Heart right ventricle (tissue), 16 donors: ENCODE measurements at places on chromosomes 12 and 14. TPM values are rescaled to one million over a fixed set of nuclear protein-coding genes. Genes with fewer than 3 reads are reported as not detected.
A peak's percentile ranks its signal among the peaks of the same experiment; 100 is the strongest.

Gene EEA1
- polyA plus RNA-seq: 2.6 TPM

DNA sequence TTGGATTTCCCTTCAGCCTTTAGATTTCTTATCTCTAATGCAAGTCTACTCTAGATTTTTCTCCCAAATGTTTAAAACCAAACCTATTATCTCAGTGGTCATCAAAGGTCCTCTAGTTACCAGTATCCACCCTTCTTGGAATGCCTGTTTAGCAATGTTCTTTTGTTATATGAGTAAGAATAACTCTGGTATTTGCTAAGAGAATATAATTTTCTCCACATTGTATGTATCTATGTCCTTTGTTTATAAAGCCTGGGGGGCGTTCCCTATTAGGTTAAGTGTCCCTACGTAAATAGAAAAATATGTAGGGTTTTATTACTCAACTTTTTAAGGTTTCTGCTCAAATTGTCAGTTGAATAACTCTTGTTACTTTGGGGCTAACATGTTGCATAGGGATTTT is 27.3 kb downstream of the PPM1A start:
- no peaks in the 10 kb centered on the region for H3K27me3 ChIP-seq
- peaks cover 79% of the 10 kb centered on the region for H3K4me1 ChIP-seq
- no peaks in the 10 kb centered on the region for H3K36me3 ChIP-seq
- no peak for DNase-seq
- no peak overlapping the region for H3K4me3 ChIP-seq
- no peak overlapping the region for H3K27ac ChIP-seq

GRCh38 chr12:22117563-22118237 is 71.7 kb downstream of the CMAS start:
- no peak overlapping the region for H3K4me3 ChIP-seq
- DNase-seq: no peak
- no peaks in the 10 kb centered on the region for H3K4me1 ChIP-seq
- no peaks in the 10 kb centered on the region for H3K27me3 ChIP-seq
- H3K36me3 ChIP-seq: no peaks in the 10 kb centered on the region

- H3K4me3 ChIP-seq: no peak overlapping the region
- DNase-seq: no peak
- no peaks in the 10 kb centered on the region for H3K4me1 ChIP-seq
- H3K27me3 ChIP-seq: no peaks in the 10 kb centered on the region
Observed at GRCh38 chr12:118841588-118841987, 139.8 kb upstream of the SRRM4 start.

- H3K27ac ChIP-seq: no peak overlapping the region
- no peaks in the 10 kb centered on the region for H3K4me1 ChIP-seq
Observed at GRCh38 chr12:104570174-104570907, 113.6 kb downstream of the CHST11 start.

Gene NFATC4
- polyA plus RNA-seq: 28.7 TPM

Gene TAS2R20
- polyA plus RNA-seq: 0.29 TPM

DNA sequence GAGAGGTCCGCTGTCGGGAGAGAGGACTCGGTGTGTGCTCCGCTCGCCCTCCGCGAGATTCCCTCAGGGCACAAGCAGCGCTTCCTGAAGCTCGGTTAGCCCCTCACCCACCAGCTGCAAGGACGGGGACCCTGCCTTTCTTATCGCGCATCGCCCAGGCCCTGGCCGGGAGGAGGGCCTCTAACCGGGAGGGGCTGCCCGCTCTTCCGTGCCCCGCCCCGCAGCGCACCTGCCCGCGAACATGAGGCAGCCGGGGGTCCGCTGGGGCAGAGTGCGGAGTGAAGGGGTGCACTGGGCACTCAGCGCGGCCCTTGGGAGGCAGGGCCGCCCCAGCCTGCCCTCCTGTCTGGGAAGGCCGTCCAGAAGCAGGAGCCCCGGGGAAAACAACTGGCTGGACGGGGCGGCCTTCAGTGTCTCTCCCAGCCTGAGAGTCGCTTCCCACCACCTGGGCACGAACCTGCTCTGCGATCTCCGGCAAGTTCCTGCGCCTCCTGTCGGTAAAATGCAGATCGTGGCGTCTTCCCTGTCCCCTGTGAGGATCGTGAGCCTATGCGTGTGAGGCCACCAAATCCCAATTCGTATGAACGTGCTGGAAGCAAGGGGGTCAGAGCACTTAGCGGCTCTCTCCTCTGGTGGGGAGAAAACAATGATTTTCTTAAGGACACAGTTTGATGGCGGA is 28.0 kb upstream of the ADIPOR2 start:
- peak overlapping the region; percentile 77 for H3K27ac ChIP-seq

DNA sequence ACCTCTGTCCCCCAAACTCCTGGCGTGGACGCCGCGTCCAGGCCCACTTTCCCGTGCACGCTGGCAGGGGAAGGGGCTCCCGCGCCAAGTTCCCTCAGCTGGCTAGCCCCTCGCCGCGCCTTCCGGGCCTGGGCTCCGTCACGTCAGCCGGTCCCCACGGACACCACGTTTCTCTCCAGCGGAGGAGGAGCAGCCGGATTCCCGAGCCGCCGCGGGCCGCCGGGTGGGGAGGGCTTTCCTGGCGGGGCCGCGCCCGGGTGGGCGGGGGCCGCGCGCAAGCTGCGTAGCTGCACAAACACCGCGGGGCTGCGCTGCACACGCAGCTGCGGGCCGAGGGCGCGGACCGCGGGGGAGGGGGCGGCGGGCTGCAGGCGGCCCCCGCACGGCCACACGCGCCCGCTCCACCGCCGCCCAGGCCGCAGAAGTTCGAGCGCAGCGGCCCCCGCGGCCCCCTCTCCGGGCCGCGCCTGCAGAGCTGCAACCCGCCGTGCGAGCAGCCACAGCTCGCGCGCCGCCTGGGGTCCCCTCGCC is 45.1 kb upstream of the PNMA1 start:
- H3K27me3 ChIP-seq: no peaks in the 10 kb centered on the region
- H3K27ac ChIP-seq: peak overlapping the region; percentile 98
- peak overlapping the region; percentile 83 for H3K4me3 ChIP-seq
- H3K36me3 ChIP-seq: no peaks in the 10 kb centered on the region
- peaks cover 84% of the 10 kb centered on the region for H3K4me1 ChIP-seq

DNA sequence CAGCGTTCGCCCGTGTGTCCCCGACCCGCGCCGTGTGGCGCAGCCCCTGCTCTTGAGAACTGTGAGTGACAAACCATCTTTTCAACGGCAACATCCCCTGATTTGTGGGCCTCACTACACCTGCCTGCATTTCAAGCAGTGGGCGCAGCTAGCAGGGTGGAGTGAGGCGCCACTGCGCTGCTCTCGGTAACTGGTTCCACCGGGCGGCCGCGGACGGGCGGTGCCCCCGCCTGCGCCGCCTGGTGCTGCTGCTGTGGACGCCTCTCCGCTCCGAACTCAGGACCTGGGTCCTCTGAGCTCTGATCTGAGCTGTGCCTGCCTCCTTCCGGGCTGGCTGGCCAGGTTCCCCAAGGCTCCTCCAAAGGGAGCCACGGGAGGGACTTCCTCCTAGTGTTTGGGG is 5.9 kb upstream of the DEGS2 start:
- H3K36me3 ChIP-seq: no peaks in the 10 kb centered on the region
- H3K4me3 ChIP-seq: no peak overlapping the region
- peaks cover 9% of the 10 kb centered on the region for H3K4me1 ChIP-seq
- no peak for DNase-seq
- H3K27me3 ChIP-seq: peaks cover 9% of the 10 kb centered on the region
- H3K27ac ChIP-seq: no peak overlapping the region

GRCh38 chr12:108612788-108613282 is 15.0 kb upstream of the TMEM119 start:
- no peak for DNase-seq
- H3K27me3 ChIP-seq: no peaks in the 10 kb centered on the region
- H3K4me3 ChIP-seq: no peak overlapping the region

- H3K27ac ChIP-seq: no peak overlapping the region
- peaks cover 19% of the 10 kb centered on the region for H3K4me1 ChIP-seq
- no peak overlapping the region for H3K4me3 ChIP-seq
- DNase-seq: no peak
- H3K36me3 ChIP-seq: no peaks in the 10 kb centered on the region
Observed at GRCh38 chr12:51890511-51891171, 2.7 kb downstream of the ANKRD33 start.

- H3K27ac ChIP-seq: no peak overlapping the region
- no peaks in the 10 kb centered on the region for H3K27me3 ChIP-seq
- DNase-seq: no peak
- H3K4me3 ChIP-seq: no peak overlapping the region
- no peaks in the 10 kb centered on the region for H3K4me1 ChIP-seq
Observed at GRCh38 chr14:72522847-72523246, 371.1 kb downstream of the DPF3 start.

- H3K27me3 ChIP-seq: no peaks in the 10 kb centered on the region
- no peaks in the 10 kb centered on the region for H3K36me3 ChIP-seq
- peaks cover 7% of the 10 kb centered on the region for H3K4me1 ChIP-seq
- DNase-seq: no peak
- no peak overlapping the region for H3K4me3 ChIP-seq
Observed at GRCh38 chr12:93673084-93673483, 4.1 kb upstream of the CRADD start.

DNA sequence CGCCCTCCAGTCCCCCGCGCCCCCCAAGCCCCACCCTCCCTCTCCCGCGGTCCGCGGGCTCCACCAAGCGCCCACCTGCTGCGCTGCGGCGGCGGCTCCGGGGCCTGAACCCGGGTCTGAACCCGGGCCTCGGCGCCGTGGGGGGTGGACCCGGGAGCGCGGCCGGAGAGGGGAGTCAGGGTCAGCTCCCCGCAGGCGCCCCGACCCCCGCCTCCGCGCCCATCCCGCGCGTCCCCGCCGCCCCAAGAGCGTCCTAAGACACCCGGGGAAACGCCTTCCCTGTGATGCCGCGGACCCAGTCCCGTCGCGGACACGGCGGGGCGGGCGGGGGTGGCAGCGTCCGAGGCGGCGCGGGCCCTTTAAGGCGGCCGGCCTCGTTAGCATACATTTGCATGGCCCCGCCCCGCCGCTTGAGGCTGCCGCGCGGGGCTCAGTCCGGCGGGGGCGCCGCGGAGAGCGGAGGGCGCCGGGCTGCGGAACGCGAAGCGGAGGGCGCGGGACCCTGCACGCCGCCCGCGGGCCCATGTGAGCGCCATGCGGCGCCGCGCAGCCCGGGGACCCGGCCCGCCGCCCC is at the start of gene MMP17:
Gene MMP17 (plus strand): TSS at position 433 of the 574 bp plus-strand sequence. CDS start 102 bp downstream, at position 535.
- peaks cover 51% of the 10 kb centered on the region for H3K27me3 ChIP-seq
- H3K27ac ChIP-seq: no peak within 1 kb of the TSS
- no peaks in the 10 kb centered on the region for H3K36me3 ChIP-seq
- peak within 1 kb of the TSS; percentile 43 for H3K4me3 ChIP-seq
- DNase-seq: no peak

DNA sequence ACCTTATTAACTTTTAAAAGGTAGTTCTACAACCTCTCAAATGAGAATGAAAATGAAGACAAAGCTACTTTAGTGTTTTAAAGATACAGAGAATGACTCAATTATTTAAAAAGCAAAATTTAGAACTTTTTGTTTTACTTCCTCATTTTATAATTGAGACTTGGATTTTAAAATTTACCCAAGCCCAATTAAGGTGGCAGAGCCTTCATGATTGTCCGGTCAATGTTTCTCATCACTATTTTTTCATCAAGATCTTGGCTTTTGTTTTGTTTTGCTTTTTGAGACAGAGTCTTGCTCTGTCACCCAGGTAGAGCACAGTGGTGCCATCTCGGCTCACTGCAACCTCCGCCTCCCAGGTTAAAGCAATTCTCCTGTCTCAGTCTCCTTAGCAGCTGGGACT is 32.7 kb downstream of the PPP4R3A start:
- peaks cover 20% of the 10 kb centered on the region for H3K4me1 ChIP-seq
- peaks cover 98% of the 10 kb centered on the region for H3K36me3 ChIP-seq
- no peaks in the 10 kb centered on the region for H3K27me3 ChIP-seq
- no peak for DNase-seq

- no peak overlapping the region for H3K4me3 ChIP-seq
- H3K27ac ChIP-seq: no peak overlapping the region
- H3K36me3 ChIP-seq: no peaks in the 10 kb centered on the region
- no peak for DNase-seq
- no peaks in the 10 kb centered on the region for H3K4me1 ChIP-seq
Observed at GRCh38 chr12:9256341-9256740, 48.1 kb upstream of the PZP start.

Gene YY1
- 17.6 TPM for polyA plus RNA-seq

DNA sequence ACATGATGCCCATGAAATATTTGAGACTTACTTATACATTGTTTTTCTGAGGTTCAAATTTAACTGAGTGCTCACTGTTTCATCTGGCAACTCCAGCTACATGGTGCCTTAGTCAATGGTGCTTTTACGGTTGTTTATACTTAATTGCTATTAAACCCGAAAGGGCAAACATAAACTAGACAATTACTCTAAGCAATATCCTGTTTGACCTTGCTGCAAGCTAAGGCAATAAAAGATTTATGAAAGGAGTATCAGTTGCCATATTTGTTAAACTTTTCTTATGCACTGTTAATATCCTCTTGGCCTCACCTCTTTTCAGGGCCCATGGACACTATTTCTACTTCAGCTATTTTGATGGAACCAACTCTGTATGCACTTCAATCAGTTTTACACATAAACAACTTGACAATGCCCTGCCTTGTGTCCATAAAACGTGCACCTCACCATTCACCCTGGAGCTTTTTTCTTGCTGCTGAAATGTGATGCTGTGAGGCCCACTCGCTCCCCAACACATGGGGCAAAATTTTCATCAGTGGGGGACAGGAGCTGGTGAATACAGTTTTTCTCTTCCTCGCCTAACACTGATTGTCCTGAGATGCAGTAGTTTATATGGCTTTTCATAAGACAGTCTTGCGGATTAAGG is 64.1 kb upstream of the HIF1A start:
- H3K4me1 ChIP-seq: no peaks in the 10 kb centered on the region
- no peaks in the 10 kb centered on the region for H3K27me3 ChIP-seq
- H3K36me3 ChIP-seq: no peaks in the 10 kb centered on the region

- no peaks in the 10 kb centered on the region for H3K27me3 ChIP-seq
- H3K27ac ChIP-seq: no peak overlapping the region
Observed at GRCh38 chr12:116934908-116935705, 24.4 kb downstream of the FBXW8 start.

GRCh38 chr14:56899829-56900228 is 89.5 kb upstream of the OTX2 start:
- H3K27ac ChIP-seq: no peak overlapping the region
- no peak overlapping the region for H3K4me3 ChIP-seq
- H3K27me3 ChIP-seq: peaks cover 19% of the 10 kb centered on the region
- no peaks in the 10 kb centered on the region for H3K4me1 ChIP-seq
- no peak for DNase-seq
- H3K36me3 ChIP-seq: no peaks in the 10 kb centered on the region

Gene REM2
- 0.22 TPM for polyA plus RNA-seq

- H3K4me3 ChIP-seq: no peak overlapping the region
- H3K36me3 ChIP-seq: no peaks in the 10 kb centered on the region
- DNase-seq: no peak
- H3K4me1 ChIP-seq: no peaks in the 10 kb centered on the region
- no peaks in the 10 kb centered on the region for H3K27me3 ChIP-seq
Observed at GRCh38 chr14:21702316-21702715, 28.7 kb upstream of the OR4E1 start.

- no peak overlapping the region for H3K27ac ChIP-seq
- H3K4me1 ChIP-seq: no peaks in the 10 kb centered on the region
- H3K4me3 ChIP-seq: no peak overlapping the region
- no peak for DNase-seq
- H3K27me3 ChIP-seq: no peaks in the 10 kb centered on the region
Observed at GRCh38 chr12:107478881-107479280, 206.7 kb upstream of the PWP1 start.

- H3K27ac ChIP-seq: no peak overlapping the region
- no peak for DNase-seq
- no peak overlapping the region for H3K4me3 ChIP-seq
- H3K4me1 ChIP-seq: peaks cover 36% of the 10 kb centered on the region
Observed at GRCh38 chr12:2117541-2117940, 64.8 kb downstream of the CACNA1C start.
